Activated CD8-positive, alpha-beta memory T cell treated with anti-CD3 and anti-CD28 coated beads, Interleukin-2, amount 50 U/mL, for 48 hours (primary cell): ENCODE measurements at places on chromosomes 16 and 17.

GRCh38 chr16:84890427-84890826, 70.6 kb downstream of the CRISPLD2 start:
- DNase-seq, result no peak

GRCh38 chr17:48174833-48175523, 67.4 kb downstream of the SNX11 start:
- DNase-seq, result no peak

- DNase-seq, result no peak
These were observed 100.2 kb downstream of the CMIP start for GRCh38 chr16:81544700-81545271.

DNA sequence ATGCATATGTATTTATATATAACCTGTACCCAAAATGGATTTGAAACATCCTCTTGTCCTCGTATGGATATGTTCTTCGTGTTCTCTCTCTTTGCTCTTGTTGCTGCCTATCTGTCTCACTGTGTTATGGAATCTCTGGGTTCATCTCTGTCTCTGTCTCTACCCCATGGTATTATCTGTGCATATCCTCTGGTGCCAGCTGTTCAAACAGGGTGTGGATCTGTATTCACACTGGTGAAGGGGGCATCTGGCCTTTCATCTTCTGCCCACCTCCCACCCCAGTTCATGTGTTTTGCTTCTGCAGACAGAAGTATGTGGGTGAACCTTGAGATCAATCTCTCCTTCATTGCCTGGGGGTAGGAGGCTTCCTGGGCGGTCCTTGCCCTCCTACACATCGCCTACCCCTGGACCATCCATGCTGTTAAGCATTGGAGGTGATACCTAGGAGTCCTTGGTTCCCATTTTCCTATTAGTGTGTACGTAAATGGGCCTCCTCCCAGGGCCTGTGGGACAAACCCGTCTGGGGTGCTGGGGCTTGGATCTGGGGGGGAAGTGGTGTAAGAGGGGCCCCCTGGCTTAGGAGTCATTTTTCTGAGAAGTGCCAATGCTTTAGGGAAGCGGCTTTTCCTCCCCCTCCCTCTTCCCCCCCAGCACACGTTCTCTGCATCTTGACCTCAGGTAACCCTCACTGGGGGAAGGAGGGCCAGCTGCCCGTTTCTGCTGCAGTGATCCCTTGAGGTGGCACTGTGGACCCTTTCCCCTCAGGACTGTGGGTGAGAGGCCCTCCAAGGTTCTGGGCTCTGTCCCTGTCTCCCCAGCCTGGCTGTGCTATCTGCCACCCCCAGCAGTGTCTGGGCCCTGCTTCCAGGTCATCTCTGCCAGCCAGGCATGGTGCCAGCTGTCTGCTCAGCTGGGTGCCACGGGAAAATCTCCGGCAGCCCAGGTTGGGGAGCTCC, 21.1 kb downstream of the RARA start:
- DNase-seq, result no peak

DNA sequence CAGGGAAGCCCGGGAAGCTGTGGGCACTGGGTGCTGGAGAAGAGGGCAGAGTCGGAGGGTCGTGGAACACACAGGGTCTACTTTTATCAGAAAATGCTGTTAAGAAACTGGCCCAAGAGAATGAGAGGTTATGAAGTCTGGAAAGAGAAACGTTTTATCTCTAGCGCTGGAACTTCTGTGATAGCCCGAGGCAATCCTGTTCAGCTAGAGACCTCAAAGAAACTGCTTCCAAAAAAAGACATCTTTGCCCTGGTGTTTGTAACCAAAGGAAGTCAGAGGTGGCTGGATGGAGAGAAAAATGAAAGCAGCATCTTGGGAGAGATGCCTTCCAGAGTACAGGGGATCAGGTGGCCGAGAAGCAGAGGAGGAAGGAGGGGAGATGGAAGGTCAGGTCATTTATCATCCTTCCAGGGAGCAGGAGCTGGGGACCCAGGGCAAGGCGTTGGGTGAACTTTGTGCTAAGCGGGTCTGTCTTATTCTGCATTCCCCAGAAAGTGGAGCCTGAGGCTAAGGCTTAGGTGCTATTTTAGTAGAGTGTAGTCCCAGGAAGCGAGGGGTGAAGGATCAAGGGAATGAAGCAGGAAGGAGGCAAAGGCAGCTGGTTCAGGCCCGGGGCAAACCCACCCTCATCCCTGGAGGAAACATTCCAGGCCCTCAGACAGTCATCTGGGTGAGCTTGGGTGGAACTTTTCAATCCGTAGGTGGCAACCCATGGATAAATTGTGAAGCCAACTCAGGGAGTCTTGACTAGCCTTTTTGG, 66.5 kb downstream of the MGAT5B start:
- no peak for DNase-seq

DNA sequence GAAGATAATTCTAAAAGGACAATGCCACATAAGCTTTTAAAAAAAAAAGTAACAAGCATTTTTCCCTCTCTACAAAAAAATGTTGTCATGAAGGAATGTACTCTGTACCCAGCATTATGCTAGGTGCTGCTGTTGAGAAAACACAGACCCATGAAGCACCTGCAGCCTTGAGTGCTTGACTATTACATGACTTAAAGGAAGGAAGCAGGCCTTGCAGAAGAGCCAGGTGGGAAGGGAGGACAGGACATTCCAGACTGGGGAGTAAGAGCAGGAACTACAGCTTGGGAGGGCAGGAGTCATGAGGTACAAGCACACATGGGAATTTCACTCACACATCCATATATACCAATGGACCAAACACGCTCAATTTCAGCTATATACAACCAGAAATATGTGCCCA, 3.8 kb downstream of the MYO1D start:
- no peak for DNase-seq

DNA sequence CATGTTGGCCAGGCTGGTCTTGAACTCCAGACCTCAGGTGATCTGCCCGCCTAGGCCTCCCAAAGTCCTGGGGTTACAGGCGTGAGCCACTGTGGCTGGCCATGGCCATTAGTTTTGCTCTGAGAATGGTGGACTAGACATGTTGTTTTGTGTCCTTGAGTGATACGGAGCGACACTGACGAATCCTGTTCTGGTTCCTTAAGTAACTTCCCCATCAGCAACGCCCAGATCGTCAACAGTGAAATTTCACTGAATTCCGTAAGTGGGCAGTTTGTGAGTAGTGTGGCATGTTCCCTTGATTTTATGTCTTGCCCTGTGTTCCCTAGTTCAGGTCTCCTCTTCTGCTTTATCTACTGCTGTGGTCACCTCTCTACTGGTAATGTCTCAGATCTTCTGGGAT, 67.4 kb downstream of the SNX29 start:
- no peak for DNase-seq

- DNase-seq, result peak; percentile 93
These were observed at the start of gene DUS1L for GRCh38 chr17:82065638-82066303. Gene DUS1L (minus strand): TSS chr17:82065804. CDS start chr17:82065059, 745 bp downstream.

GRCh38 chr17:44220213-44221083, 973 bp upstream of the UBTF start:
- peak; percentile 81 for DNase-seq

GRCh38 chr16:77790009-77790372, 1.6 kb downstream of the VAT1L start:
- no peak for DNase-seq

DNA sequence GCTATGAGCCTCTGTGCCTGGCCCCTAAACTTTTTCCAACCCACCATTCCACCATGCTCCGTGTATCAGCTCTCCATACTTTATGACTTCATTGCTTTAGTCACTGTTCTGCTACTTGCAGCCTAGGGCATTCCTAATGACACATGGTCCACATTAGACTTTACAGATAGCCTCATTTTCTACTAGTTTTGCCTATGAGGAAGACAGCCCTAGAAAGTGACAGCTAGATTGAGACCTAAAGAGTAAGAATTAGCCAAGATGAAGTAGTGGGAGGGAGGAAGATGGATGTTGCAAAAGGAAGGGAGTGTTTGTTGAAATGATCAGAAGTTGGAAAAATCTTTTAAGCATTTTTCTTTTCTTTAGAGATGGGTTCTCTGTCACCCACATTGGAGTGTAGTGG, 11.0 kb downstream of the C16orf54 start:
- no peak for DNase-seq

DNA sequence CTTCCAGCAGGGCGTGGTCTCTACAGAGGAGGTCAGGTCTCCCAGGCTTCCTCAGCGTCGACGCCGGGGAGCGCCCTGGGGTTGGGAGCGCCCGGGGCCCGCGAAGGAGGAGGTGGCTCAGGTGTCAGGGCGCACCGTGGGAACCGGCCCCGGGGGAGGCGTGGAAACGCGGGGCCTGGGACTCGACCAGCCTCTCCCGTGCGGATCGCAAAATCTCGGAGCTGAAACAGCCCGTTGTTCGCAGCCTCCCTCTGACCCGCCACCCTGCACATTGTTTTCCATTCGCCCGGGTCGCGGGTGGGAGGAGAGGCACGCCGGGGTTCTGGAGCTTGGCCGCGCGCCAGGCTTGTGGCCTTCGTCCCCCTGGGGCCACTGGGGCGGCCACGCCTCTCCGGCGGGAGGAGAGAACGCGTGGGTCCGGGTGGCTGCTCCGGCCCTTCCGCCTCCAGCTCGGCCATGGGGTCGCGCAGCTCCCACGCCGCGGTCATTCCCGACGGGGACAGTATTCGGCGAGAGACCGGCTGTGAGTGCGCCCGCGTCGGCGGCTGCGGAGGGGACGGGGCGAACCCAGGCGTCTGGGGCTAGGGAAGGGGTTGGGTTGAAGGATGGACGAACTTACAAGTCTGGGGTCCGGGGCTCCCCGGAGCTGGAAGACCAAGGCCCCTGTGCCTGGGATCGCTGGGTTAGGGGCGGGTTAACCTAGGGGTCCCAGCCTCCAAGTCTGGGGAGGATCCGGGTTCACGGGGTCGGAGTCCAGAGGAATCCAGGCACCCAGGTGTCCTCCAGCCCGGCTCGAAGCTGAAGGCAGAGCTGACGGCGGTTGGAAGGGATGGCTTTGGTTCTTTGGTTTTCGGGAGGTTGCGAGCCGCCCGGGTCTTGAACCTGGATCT, at the start of gene CHP2:
Gene CHP2, plus strand, starts transcription at position 433 of the 890 bp plus-strand sequence. Its CDS starts 24 bp downstream, at position 457.
- no peak for DNase-seq

GRCh38 chr16:83723244-83723643, 84.5 kb upstream of the HSBP1 start:
- DNase-seq, result no peak

- DNase-seq, result peak; percentile 56
These were observed 763 bp upstream of the SOX9 start for GRCh38 chr17:72119873-72120641.

GRCh38 chr16:89025636-89026035, 48.6 kb upstream of the CBFA2T3 start:
- DNase-seq, result no peak

- no peak for DNase-seq
These were observed 18.1 kb downstream of the KATNIP start for GRCh38 chr16:27568077-27568476.

DNA sequence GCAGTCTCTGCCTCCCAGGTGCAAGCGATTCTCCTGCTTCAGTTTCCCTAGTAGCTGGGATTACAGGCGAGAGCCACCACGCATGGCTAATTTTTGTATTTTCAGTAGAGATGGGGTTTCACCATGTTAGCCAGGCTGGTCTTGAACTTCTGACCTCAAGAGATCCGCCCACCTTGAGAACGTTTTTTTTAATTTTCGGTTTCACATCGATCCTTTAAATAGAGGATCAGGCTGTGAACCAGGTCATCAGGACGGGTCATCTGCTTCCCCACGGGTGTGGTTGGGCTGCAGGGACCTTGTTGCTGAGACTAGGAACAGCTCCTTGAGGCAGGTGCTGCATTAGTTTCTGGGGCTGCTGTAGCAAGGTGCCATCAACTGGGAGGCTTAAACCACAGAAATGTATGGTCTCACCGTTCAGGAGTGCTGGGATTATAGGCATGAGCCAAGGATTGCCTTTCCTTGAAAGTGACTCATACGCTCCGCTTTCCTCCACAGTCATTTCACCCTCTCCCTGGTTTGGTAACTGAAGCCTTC, 7.9 kb upstream of the NAGPA start:
- no peak for DNase-seq
